Effector memory CD4-positive, alpha-beta T cell (primary cell): ENCODE measurements at places on chromosomes 1 and 21.

- no peak for DNase-seq
Observed at GRCh38 chr1:11473491-11474034, 5.4 kb upstream of the DISP3 start.

- DNase-seq = no peak
Observed at GRCh38 chr21:39843916-39844315, 23.3 kb upstream of the PCP4 start.

- DNase-seq = no peak
Observed at GRCh38 chr1:194280463-194280862, 1094.0 kb upstream of the B3GALT2 start.

GRCh38 chr21:18157406-18157805, 87.2 kb upstream of the CHODL start:
- no peak for DNase-seq

GRCh38 chr1:192493584-192493983, 82.0 kb upstream of the RGS1 start:
- no peak for DNase-seq

DNA sequence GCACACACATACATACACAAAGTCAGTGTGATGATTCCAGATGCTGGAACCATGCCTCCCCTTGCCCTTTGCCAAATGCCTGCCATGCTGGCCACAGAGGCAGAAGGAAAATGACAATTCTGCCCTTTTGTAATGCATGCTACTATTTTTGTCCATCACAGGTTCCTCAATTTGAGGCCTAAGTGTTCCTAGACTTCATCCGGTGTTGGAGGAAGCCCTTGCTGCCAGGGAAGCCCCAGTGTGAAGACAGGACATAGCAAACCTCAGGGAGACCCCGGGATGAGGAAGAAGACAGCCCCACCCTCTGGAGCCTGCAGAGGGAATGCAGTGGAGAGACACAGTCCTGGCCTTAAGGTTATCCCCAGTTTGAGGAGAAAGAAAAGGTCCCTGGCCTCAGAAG, 14.4 kb downstream of the PRR9 start:
- DNase-seq = no peak

GRCh38 chr1:26946270-26946669, 14.0 kb downstream of the KDF1 start:
- no peak for DNase-seq

DNA sequence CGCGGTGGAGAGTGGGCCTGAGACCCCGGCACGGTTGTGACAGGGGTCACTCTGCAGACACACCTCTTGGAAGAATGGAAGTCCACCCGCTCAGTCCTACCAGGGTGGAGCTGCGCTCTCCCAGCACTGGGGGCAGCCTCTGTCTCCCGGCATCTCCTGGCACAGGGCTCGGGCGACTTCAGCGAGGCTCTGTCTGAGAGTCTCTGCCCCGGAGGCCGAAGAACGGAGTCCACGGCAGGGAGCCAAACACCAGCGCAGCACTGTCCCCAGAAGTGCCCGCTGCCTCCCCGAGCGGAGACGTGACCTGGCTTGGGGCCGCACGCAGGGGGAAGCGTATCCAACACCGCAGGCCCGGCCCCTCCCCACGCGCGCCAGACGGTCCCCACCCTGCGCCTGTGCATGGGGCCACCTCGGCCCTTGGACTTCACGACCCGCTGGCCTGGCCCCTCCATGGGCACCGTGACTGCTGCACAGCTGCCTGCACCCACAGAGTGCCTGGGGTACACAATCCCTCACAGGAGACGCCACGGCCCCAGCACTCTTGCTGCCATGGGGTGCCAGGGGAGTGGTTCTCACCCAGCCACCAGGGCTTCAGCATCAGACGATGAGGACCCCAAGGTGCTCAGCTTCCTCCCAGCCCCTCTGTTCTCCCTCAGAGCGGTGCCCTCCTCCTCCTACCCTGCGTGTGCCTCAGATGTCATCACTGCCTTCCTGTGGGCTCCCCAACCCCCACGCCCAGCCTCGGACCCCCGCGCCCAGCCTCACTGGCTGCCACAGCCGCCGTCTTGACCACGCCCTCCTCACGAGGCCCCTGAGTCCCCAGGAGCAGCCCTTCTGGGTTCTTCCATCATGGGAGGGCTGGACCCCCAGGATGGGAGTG, 14.9 kb upstream of the RNF223 start:
- no peak for DNase-seq

DNA sequence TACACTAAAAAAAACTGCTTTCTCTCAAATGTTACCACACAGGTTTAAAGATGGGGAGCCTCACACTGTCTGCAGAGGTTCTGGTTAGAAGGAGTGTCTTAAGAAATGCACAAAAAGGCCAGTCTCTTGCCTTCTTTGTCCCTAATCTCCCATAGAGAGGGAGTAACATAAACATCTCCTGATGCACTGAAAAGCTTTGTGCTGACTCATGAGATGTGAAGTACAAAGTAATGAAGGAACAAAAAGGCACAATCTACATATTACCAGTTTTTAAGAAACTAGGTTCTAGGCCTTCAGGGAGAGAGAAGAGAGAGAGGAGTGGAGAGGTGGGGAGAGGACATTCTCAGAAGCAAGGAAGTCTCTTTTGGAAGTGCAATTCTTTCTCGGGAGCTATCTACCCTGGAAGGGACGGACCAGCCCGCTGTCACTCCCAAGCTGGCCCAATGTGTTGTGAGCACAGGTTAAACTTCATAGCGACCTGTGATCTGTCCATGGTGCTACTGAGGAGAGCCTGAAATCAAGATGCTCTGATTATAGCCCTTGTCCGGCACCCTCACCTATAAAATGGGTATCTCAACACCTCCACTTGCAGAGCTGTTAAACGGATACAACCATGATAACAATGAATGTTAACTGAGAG, 458.1 kb downstream of the DISC1 start:
- no peak for DNase-seq

DNA sequence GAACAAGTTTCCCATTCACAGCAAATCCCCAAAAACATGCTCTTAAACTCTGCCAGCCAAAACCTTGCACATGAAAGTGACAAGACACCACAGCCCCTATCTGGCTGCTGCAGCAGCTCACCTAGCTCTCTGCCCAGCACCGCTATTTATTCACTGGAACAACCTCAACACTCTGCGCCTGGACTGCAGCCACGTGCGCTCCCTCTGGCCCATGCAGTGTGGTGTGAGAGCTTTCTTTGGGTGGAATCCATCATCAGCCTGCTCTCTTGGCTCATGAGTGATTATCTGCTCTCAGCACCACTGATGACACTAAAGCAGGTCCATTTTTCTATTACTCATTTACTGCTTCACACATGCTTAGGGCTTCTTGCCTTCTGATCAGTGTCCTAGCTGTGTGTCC, 11.4 kb downstream of the KCNJ6 start:
- no peak for DNase-seq

GRCh38 chr1:98331243-98331642, 330.3 kb upstream of the SNX7 start:
- DNase-seq = no peak

DNA sequence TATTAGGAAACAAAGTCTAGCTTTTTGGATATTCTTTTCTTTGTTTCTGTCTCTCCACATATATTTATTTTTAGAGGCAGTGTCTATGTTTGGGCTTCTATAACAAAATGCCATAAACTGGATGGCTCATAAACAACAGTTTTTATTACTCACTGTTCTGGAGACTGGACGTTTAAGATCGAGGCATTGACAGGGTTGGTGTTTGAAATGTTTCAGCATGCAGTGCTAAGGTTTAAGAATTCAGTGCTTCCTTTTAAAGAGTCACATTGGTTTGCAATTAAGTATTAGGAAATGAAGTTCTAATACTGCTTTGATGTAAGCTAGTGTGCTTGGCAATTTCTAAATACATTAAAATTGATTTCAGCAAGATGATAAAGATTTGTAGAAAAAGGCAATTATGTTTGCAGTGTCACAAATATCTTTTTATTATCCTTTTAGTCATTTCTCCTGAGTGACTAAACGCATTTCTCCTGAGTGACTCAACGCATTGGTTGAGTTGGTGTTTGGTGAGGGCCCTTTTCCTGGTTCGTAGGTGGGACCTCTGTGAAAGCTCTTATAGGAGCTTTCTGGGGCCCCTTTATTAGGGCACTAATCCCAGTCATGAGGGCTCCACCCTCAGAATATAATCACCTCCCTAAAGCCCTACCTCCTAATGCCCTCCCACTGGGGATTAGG, 317.0 kb downstream of the USP25 start:
- DNase-seq = no peak

DNA sequence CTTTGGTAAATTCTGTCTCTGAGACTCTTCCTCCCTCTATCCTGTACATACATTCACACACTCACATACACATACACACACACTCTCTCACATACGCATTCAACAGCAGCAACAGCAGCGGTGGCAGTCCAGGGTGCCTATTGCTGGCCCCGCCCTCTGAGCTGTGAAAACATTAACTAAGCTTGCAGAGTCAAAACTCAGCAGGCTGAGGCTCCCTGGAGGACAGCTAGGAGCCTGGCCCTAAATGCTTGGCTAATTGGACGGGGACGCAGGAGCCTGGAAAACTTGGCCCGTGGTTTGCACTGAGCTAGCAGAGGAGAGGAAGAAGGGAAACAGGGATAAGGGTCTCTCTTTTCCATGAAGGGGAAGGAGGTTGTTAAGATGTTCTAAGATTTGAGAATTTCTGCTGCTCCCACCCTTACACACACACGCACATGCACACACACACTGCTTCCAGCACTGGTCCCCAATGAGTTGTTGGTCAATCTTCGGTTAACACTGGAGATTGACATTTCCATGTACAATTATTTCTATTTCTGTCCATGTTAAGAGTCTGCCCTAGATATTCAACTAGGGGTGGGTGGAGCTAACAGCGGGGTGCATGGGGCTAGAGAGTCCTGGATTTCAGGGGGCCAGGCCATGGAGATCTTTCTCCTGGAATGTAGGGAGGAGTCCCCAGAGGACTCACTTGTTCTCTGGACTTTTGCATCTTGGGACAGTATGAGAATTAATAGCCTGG, 94.2 kb downstream of the PLXNA2 start:
- no peak for DNase-seq

GRCh38 chr1:57530206-57530910, 106.5 kb upstream of the DAB1 start:
- DNase-seq = no peak

GRCh38 chr1:191634801-191635508, 523.3 kb upstream of the RGS18 start:
- no peak for DNase-seq

DNA sequence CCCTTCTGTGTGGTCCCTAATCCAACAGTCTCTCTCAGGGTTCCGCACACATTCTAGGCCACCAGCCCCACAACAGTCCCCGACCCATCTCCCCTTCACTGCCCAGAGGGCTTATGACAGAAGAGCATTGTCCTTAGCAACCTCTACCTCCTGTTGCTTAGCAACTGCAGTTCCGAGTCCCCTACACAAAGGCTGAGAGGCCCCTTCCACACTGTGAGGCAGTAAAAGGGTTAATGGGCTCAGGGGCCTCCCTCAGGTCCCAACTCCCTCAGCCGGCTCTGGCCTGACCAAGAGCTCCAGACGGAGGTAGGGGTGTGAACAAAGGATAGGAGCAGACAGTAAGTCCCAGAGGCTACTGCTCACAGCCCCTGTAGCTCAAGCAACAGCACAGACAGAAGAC, 4.3 kb downstream of the IGSF9 start:
- DNase-seq = no peak

- DNase-seq = no peak
Observed at GRCh38 chr1:229034342-229034741, 236.6 kb upstream of the RAB4A start.

DNA sequence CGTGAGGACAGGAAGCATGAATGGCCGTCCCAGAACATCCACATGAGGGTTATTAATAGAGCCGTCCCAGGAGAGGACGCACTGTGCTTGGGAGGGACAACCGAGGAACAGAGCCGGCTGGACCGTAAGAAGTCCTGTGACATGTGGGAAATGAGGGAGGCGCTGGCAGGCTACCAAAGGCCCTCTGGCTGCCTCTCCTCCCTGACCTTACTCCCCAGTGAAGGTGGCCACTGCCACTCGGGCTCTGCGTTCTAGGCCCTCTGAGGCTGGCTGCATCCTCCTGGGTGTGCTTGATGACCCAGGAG, 15.5 kb upstream of the NPPB start:
- DNase-seq = no peak

DNA sequence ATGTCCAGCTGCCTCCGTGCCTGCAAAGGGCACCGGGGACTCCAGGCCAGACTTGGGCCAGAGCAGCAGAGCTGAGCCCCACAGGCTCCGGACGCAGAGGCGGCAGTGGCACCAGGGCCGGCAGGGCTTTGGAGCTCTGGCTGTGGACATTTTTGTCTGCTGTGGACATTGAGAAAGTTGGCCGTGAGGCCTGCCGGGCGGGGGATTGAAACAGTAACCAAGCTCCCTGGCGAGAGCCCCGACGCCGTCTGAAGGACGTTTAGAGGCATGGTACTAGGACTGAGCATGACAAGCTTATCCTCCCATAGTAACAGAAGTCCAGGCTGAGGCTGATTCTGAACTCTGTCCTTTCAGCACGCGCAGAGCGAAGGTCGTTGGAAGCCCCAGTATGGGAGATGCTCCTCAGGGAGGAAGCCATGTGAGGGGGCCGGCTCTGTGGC, 323.8 kb downstream of the AMY1C start:
- DNase-seq = no peak

GRCh38 chr1:168864266-168864665, 135.3 kb upstream of the DPT start:
- DNase-seq = no peak

DNA sequence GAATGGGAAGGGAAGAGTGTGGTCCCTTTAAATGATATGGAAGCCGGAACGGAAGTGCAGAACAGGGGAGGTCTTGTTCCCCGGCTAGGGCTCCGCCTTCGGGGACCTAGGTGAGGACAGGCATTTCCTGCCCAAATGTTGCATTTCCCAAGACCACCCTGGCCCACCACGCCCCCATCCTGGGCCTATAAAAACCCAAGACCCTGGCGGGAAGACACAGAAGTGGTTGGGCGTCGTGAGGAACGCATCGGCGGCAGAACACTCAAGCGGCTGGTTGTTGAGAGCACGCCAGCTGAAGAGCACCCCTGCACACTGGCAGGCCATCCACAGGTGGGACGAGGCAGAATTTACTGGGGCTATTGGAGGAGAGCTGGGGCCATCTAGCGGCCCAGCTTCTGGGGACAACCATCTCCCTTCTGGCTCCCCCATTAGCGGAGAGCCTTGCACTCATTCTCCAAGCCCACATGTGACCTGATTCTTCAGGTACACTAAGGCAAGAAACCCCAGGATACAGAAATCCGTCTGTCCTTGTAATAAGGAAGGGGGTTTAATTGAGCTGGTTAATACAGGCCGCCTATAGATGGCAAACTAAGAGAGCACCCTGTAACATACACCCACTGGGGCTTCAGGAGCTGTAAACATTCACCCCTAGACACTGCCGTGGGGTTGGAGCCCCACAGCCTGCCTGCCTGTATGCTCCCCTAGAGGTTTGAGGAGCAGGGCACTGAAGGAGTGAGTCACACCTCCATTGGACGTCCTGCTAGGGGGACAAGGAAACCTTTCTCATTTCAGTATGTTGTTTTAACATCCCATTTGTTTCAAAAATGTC, 1327.9 kb downstream of the BRINP3 start:
- DNase-seq = no peak

- no peak for DNase-seq
Observed at GRCh38 chr1:225554216-225554812, 98.6 kb downstream of the ENAH start.

DNA sequence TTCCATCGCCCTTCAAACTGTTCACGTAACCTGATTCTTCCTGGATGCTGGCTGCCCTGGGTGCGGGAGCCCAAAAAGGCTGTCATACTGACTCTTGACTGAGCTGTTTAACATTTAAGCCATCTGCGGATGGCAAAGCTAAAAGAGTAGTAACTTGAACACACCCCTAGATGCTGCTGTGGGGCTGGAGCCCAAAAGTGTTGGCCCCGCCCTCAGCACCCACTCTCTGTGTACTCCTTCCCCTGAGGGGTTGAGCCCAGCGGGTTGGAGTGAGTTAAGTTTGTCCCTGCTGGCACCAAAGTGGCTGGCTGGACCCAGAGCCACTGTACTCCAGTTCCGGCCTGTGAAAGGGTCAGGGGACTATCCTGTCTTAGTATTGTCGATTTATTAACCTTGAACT, 640.6 kb downstream of the PTPRU start:
- no peak for DNase-seq
